ENCODE measurements at places on chromosomes 1 and 21.
A peak's percentile ranks its signal among the peaks of the same experiment; 100 is the strongest.

- no peak for DNase-seq
Measured at GRCh38 chr1:53727461-53728092, 11.4 kb downstream of the GLIS1 start.

DNA sequence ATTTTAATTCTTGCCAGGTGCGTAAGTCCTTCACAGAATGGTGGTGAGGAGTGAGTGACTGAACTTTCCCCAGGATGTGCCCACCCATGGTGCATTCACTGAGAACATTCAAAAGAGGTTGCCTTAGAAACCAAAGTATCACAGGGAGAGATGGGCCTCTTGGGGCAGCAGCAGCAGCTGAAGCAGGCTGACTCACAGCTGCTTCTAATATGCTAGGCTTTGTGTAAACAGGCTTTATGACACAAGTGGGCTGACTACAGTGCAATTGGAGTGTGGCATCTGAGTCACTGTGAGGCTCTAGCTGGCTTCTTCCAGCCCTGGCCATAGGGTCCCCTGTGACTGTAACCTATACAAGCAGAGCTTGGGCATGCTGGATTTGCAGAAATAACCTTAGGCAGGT lies 12.6 kb downstream of the PIGP start:
- peak; percentile 71 for DNase-seq

DNA sequence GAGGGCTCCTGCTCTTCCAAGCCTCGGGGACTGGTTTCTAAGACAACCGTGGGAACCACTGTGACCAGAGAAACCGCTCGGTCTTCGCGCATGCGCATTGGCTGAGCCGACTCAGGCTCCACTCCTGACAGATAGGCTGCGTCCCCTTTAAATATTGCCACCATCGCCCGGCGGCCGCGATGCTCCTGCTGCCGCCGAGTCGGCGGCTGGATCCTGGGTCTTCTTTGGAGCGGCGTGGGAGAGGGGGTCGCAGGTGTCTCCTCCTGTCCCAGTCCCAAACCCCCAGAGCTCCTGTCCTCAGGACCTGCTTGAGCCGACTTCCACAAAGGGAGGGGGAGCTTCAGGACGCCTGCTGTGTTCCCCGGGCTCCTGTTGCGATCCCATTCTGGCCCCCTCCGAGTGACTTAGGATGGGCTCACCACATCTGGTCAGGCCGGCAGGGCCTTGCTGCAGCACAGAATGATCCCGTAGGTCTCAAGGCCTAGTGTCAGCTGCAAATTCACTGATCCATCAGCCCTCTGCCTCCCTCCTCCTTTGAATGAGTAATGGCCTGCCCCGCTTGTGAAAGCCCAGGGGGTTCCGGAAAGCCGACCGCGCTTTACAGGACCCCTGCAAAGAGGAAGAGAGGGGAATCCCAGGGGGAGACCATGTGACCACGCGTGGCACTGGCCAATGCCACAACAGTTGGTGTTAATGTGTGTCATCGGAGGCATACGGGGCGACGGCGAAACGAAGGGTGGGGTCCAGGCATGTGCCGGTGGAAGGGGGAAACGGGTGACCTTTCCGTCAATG lies 683.2 kb upstream of the TPTE start:
- DNase-seq: no peak

DNA sequence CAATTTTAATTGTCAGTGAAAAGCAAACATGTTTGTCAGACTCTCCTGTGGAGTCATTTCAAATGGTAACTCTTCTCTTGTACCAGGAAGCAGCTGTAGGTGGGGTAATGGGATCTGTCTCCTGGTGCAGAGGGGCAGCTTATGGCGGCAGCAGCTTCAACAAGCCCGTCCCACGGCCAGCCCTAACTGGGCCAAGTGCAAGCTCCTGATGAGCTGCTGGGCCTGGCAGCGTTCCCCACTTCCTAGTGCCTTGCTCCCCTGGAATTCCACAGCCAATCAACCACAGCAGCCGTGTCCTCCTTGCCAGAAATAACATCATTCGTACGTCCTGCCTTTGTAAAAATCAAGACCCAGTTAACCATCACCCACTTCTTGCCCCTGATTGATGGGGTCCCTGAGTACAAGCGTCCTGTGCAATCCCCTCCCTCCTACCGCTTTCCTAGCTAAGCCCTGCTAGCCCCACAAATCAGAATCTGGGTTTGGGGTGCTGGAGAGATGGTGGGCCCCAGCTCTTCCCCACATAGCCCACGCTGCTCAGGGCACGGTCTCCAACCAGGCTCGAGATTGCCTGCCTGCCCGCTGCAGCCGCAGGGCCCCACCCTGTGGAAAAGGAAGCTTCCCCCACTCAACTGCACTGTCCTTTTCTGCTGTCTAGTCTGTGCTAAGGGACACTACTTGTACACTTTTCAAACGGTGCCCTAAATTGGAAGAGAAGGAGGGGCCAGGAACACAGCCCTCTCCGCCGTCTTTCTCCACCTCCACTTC lies 61.2 kb downstream of the TOR1AIP2 start:
- peak; percentile 19 for DNase-seq

GRCh38 chr1:40802742-40803113 lies 19.1 kb downstream of the KCNQ4 start:
- no peak for DNase-seq

DNA sequence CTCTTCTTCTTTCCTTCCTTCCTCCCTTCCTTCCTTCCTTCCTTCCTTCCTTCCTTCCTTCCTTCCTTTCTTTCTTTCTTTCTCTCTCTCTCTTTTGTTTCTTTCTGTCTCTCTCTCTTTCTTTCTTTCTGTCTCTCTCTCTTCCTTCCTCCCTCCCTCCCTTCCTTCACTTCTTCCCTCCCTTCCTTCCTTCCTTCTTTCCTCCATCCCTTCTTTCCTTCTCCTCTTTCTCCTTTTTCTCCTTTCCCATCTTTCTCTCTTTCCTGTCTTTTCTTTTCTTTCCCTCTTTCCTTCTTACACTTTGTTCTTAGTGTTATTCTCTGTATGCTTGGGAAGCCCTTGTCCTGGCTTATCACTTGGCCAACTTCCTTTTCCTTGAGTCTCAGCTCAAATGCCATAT lies 72.5 kb upstream of the MPC2 start:
- DNase-seq: no peak

DNA sequence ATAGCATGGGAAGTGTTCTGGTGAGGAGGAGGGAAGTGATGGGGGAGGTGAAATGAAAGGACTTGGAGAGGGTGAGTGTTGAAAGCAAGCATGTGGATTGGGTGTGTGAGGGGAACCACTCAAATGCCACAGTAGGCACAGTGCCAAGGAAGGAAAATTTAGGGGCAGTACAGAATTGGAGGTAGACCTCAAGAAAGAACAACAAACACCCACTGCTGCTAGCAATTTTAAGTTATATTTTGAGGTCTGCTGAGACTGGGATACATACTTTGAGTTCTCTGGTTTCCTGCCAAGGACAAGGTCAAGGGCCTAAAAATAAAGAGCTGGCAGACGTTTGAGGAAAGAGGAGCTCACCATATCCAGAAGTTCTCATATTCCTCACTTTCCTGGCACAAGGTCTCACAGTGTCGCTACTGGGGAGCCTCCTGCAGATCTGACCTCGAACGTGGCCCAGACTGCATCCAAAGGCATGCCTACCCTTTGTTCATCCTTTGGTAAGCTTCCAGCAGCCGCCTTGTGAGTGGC lies 104.0 kb downstream of the BRINP2 start:
- no peak for DNase-seq

DNA sequence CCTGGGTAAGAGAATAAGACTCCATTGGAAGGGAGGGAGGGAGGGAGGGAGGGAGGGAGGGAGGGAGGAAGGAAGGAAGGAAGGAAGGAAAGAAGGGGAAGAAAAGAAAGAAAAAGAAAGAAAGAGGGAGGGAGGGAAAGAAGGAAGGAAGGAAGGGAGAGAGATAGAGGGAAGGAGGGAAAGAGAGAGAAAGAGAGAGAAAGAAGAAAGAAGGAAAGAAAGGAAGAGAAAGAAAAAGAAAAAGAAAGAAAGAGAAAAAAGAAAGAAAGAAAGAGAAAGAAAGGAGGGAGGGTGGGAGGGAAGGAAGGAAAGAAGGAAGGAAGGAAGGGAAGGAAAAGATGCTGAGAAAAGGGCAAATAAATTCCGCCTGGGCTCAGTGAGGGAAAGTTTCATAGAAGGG lies 74.7 kb upstream of the IFNAR2 start:
- no peak for DNase-seq

GRCh38 chr1:5379176-5379759 lies 613.0 kb downstream of the NPHP4 start:
- no peak for DNase-seq

DNA sequence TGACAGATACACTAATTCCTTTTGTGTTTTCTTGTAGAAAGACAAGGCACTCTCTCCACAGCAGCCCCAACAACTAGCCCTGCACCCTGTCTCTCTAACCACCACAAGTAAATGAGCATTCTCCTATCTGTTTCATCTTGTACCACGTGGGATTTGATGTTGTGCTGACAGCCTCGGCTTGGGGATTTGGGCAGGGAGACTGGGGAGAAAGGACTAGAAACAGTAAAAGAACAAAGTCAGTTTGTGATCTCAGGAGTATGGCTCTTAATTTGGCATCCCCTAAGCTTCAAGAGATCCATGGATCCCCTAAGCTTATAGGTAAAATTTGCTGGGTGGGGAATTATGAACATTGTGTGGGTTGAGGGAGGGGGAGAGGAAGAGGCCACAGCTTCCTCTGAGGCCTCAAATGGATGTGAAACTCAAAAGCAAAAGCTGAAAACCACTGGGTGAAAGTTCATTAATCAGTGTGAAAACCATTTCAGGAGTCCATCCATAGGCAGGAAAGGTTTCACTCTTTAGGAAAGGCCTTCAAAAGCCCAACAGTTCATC lies 3.1 kb downstream of the C1orf162 start:
- no peak for DNase-seq

DNA sequence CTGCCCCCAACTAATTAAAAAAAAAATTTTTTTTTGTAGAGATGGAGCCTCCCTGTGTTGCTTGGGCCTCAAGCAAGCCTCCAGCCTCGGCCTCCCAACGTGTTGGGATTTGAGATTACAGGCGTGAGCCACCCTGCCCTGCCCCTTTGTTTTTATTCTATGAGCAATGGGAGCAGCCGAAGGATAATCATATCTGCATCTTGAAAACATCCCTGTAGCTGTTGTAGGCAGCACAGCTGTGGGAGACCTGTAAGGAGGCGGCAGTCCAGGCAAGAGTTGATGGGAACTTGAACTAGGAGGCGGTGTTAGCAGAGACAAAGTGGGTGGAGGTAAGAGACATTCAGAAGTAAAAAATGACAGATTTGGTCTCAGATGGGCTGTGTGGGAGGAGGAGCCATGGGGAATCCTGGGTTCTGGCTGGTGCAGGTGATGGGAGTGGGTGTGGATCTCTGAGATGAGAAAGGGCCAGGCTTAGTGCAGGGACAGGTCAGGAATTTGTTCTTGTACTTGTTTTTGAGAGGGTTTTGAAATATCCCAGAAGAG lies 31.3 kb downstream of the STUM start:
- DNase-seq: no peak

- DNase-seq: no peak
Measured at GRCh38 chr1:67939186-67939743, 106.0 kb upstream of the GNG12 start.

DNA sequence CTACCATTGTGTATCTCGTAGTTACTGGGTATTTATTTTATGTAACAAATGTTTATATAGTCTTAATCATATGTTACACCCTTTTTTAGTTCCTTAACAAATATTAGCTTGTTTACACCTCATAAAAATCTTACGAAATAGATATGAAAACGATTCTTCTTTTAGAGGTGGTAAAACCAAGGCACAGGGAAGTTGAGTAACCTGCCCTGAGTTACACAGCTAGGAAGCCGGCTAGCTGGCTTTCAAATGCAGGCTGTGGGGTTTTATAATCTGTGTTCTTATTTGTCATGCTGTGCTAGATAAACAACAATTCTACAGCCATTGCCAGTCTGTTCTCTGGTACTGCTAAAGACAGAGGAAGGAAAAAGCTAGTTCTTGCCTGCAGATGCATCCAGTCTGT lies 109.6 kb downstream of the NOS1AP start:
- DNase-seq: no peak

DNA sequence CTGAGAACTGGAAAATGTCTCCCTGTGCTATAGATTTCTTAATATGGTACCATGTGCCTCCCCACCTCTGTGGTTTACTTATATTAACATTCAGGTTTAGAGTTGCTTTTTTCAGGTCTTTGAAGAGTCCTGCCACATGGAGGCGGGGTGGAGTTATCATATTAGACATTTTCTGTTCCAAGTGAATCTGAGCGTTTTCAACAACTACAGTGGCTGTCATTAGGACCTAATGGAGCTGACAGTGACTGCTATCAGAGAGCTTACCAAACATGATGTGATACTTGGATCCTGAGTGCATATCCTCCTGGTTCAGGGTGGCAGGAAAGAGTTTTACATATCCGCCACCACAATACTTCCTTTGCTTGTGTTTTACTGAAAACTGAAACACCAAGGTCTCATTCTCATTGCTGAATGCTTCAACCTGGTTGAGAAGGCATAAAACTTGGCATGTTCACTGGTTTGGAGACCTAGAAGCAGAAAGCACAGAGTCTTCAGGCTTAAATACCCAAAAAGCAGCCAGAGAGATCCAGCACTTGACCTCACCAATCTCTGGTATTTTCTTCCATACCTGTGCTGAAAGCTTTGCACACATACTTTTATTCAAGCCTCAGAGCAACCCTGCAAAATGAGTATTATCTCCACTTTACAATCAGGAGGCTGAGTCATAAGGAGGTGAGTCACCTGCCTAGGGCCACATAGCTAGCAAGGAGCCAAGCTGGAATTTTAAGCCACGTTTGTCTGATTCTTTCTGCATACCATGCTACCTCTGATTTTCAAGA lies 47.4 kb upstream of the OSBPL9 start:
- no peak for DNase-seq

- no peak for DNase-seq
Measured at GRCh38 chr1:145877923-145878486, 7.7 kb downstream of the ANKRD35 start.

DNA sequence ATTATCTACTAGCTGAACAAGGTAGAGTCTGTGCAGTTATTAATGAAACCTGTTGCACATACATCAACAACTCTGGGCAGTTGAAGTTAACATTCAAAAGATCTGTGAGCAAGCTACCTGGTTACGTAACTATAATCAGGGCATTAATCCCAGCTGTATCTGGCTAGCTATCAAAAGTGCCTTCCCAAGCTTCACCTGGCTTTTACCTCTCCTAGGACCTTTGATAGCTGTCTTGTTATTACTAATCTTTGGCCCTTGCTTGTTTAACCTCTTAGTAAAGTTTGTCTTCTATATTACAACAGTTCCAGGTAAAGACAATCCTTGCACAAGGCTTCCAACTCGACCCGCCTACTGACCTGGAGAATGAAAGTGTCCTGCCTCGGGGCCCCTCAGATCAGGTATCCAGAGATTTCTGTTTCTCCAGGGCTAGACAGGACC lies 29.6 kb upstream of the SLC6A9 start:
- DNase-seq: no peak
